ENCODE measurements at places on chromosomes 5 and 9.

DNA sequence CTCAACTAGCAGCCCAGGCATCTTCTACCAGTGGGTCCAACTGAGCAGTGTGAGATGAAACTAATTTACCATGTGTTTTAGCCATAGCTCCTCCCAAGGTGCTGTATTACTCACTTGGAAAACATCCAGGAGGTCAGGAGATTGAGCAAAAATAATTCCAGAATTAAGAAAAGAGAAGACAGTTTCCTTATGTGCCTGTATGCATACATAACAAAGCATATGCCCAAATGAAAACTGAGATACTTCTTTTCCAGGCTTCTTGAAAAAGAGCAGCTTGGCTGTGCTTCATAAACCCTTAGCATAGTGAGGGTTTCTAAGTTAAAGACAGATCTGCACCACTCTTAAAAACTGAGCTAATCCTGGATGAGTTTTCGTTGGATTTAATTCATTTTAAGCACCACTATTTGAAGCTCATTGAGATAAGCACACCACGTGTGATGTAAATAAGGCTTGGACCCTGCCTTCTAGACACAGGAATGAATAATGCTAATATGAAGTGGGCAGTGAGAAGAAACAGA is 119.4 kb downstream of the ADAMTS12 start:
- no peak for DNase-seq

DNA sequence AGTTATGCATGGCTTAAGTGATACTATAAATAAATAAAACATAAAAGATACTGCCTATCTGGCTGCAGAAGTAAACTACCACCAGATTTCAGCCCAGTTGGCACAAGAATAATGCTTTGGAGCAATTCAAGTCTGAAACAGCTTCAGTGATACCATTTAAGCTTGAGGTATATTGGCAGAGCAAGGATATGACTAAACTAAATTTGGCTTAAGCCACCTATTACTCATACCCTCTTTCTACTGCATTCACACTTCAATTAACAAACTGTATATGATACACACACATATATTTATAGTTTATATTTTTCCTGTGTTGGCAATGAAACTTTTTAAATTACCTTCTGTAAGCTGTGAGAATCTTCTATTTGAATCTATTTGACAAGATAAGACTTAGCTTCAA is 431.9 kb downstream of the ANXA1 start:
- no peak for DNase-seq

- no peak for DNase-seq
Measured at GRCh38 chr5:143678148-143678905, 133.6 kb upstream of the HMHB1 start.

GRCh38 chr5:43769571-43770355 is 166.8 kb downstream of the NNT start:
- DNase-seq, result peak; percentile 5
